ENCODE measurements at places on chromosomes 1 and 21.

DNA sequence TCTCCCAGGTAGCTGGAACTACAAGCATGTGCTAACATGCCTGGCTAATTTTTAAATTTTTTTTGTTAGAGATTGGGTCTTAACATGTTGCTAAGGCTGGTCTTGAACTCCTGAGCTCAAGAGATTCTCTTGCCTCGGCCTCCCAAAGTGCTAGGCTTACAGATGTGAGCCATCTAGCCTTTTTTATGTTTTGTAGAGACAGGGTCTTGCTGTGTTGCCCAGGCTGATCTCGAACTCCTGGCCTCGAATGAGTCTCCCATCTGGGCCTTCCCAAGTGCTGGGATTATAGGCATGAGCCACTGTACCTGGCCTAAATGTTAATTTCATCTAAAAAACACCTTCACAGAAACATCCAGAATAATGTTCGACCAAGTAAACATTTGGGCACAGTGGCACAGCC is 48.6 kb downstream of the FNBP1L start:
- no peak for DNase-seq

DNA sequence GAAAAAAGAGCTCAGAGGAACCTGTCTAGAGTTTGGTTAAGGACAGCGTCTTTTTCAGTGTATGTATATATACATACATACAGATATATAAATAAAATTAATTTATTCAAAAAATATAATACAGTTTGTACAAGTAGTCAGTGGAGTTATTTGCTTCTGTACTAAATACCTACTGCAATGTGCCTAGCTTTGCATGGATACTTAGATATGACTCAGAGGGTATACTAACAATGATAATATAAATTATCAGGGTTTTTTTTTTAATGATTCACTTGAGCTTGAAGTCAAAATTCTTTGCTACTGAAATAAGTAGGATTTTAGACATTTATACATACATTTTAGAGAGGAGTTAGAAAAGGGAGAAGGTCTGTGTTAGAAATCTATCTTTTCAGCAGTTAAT is 117.9 kb downstream of the PHTF1 start:
- DNase-seq = no peak

DNA sequence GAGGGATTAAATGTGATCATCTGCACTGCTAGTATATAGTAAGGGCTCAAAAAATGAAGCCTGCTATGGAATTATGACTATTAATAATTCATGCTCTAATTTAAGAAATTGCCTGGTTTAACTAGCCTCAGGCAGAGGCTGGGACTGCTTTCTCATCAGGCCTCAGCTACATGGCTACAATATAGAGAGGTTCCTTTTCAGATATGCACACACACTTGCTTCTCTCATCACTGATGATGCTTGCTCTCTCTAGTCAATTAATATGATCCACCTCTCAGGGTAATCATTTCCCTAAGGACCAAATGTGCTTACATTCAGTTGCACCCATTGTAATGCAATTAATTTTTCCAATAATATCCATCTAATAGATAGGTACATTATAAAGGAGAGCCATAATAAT is 324.9 kb upstream of the ST6GALNAC5 start:
- no peak for DNase-seq

DNA sequence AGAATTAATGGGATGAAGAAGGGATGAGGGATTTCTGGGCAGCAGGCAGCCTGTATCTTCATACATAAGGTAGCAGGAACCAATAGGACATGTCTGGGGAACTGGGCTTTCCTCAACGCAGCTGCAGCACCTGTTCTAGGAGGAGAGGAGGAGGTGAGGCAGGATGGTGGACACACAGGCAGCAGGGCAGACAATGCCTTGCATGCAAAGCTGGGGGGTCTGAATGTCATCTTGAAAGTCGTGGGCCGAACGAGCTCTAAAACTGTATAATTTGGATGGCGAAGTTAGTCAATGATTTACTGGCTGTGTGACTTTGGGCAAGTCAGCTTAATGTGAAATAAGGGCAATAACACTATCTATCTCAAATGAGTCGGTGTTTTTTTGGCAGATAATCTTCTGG is 124.4 kb downstream of the BEND5 start:
- no peak for DNase-seq

- DNase-seq = no peak
These were observed 5.0 kb downstream of the PCNX2 start for GRCh38 chr1:233290396-233291034.

GRCh38 chr1:50424884-50425375 is 1.7 kb upstream of the DMRTA2 start:
- no peak for DNase-seq

DNA sequence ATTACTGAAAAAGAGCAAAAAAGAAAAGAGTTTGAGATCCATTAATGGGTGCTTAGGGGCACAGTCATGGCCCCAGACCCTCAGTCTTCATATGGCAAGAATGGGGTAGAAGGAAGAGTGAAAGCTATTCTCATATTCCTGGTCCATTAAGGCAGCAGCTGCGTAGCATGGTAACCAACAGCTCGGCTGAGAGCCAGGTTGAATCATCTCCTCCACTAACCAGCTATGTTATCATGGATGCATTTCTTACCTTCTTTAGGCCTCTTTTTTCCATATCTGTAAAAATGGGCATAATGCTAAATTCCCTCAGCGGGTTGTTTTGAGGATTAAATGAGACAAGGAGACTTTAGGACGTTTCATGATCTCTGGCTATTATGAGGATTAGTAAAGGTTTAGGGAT is 15.0 kb upstream of the SARS1 start:
- no peak for DNase-seq

DNA sequence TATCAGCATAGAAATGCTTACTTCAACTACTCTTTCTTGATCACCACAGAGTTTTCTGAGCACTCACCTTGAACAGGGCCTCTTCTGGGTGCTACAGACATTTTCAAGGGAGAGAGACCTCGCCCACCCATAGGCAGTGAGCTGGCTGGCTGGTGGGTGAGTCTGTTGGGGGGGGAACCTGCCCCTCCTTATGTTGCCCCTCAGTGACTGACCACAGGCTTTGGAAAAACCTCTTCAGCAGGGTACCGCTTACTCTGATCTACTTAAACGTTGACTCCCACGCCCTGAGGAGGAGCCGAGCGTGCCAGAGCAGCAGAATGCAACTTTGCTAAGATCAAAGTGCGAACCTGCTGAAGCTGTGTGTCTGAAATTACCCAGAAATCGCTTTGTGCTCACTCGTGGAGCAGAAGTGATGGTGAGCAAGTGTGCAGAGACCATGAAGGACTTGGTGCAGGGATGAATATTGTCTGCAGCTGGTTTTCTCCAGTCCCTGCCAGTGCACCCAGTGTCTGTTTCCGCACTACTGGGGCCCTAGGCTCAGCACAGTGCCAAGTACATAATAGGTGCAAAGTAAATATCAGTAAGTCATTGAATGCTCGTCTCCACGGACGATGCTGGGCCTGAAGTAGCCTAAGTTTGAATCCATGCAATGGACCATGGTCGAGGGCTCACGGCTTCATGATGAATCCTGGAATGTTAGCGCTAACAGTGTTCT is 158.7 kb upstream of the IRF2BP2 start:
- peak; percentile 43 for DNase-seq

DNA sequence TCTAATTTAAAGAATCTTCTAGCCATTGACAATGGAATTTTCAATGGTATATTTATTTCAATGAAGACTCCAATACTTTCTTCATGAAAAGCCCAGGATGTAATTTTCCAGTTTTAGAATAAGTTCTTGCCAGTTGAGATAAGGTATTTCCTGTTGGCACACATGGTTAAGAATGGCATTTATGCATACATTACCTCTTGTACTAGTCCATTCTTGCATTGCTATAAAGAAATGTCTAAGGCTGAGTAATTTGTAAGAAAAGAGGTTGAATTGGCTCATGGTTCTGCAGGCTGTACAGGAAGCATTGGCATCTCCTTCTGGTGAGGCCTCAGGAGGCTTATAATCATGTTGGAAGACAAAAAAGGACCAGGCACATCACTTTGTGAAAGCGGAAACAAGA is 1179.6 kb downstream of the AMY1C start:
- no peak for DNase-seq

GRCh38 chr1:17460219-17460618 is 20.7 kb upstream of the RCC2 start:
- no peak for DNase-seq

DNA sequence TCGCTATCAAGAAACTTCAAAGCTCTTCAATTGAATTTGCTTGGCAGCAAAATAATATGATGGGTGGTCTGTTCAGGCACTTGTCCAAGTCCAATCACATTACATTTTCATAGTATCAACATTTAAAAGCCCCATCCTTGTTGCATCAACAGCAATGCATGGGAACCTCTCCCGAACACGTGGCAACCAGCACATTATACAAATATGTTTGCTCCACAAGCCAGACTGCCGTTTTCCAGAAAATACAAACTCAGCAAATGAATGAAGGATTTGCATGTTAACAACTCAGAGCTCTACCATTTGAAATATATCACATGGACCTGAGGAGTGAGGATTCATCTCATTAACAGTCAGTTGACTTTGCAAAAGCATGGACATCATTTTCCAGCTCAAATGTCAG is 20.0 kb upstream of the LYPLAL1 start:
- DNase-seq = no peak
